ENCODE measurements at places on chromosomes 16 and 17. TPM values are rescaled to one million over a fixed set of nuclear protein-coding genes. Genes with fewer than 3 reads are reported as not detected.

GRAPL gene
- 1.2 TPM for polyA plus RNA-seq

RHOT2 gene
- 103 TPM for polyA plus RNA-seq

CNGB1 gene
- polyA plus RNA-seq, result not detected

OSGIN1 gene
- polyA plus RNA-seq, result 11.9 TPM

AXIN1 gene
- 25.0 TPM for polyA plus RNA-seq

CHRNE gene
- 0.79 TPM for polyA plus RNA-seq

DNA sequence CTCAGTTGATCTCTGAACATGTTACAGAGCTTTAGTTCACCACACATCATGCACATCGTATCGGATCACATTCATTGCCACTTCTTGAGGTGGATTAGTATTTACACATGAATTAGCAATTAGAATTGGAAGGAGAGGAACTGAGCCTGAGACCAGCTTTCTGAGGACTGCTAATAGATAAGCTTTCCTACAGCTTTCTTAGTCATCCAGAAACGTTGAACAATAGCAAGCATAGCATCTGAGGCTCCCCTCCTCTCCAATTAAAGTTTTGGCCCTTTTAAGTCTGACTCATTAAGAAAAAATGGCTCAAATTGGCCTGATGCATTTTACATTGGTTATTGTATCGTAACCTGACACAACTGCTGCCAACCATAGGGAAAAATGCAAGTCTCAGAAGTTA lies 1130.4 kb downstream of the CDH8 start:
- no peak for DNase-seq

- DNase-seq, result no peak
These were observed 72.2 kb downstream of the ZNF778 start for GRCh38 chr16:89289428-89290395.

DNA sequence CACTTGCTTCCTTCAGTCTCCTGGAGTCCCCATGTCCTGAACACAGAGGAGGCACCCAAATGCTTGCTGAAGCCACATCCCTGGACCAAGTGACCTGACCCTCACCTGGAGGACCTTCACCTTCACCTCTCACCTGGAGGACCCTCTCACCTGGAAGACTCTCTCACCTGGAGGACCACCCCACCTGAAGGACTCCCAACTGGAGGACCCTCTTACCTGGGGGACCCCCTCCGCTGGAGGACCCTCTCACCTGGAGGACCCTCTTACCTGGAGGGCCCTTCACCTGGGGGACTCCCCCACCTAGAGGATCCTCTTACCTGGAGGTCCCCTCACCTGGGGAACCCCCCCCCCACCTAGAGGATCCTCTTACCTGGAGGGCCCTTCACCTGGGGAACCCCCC lies 573 bp upstream of the CDK10 start:
- DNase-seq, result no peak

- no peak for DNase-seq
These were observed 62.1 kb downstream of the MYO1D start for GRCh38 chr17:32814836-32815235.

- no peak for DNase-seq
These were observed 5.0 kb downstream of the THOC6 start for GRCh38 chr16:3028716-3029319.

DNA sequence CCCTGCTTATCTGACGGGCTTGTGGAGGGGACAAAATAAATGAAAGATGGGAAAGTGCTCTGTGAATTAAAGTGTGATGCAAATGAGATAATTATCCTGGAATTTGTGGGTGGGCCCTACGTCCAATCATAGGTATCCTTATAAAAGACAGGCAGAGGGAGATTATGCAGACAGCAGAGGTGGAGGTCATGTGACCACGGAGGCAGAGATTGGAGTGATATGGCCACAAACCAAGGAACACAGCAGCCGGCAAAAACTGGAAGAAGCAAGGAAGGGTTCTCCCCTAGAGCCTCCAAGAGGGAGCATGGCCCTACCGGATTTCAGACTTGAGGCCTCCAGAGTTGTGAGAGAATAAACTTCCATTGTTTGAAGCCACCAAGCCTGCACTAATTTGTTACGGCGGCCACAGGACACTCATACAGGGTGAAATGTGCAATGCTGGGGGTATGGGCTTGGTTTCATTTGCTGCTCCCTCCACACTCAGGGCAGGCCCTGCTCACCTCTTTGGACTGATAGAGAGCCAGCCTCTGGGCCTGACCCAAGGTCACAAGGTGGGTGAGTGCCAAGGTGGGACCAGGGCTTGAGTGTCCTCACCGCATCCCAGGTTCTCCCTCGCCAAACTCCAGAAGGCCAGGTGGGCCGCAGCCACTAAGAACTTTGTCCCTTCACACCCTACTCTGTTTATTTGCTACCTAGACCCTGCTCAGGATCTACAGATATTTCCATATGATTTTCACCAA lies 149.6 kb upstream of the TNRC6C start:
- DNase-seq, result no peak

All from urinary bladder (tissue), 4 donors.